ENCODE measurements at places on chromosomes 7 and 10.

DNA sequence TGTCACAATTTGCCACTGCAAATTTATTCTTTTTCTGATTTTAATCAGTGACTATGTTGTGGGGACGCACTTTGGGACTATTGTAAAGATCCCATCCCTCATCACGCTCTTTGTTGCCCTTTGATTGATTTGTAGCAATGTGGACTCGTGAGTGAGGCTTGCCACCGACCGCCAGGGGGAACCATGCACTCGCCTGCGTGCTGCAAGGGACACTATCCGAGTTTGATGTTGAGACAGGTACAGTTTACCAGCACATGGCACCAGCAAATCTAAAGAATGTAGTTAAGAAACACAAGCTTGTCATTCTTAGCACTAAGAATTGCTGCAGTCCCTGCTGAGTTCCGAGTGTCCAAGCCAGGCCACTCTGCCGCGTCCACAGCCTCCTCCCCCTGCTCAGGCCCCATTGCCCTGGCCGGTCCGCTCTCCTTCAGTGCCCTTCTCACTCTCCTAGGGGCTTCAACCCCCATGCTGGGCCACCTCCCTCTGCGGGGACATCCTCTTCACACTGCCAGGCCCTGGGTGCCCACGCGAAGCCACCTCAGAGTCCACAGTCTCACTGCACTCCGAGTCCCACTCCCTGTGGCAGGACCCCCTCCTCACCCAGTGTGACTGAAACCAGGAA, 2.0 kb upstream of the SFTPA2 start:
- peak; percentile 45 for DNase-seq

DNA sequence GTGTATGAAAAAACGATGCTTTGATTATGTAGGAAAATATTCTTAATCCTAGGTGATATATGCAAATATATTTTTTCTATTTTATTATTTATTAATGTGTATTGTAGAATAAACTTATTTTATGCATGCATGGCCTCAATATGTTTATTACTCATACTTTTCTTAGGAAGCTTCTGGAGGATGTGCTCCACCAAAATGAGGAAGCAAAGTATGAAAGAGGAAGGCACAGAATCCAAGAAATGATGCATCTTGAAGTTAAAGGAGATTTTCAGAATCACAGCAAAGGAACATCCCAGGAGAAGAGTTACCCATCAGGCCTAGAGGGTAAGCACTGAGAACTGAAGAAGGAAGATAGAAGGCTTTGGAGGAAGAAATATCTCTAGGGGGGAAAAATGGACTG, 35.0 kb upstream of the MRPS16 start:
- no peak for DNase-seq

DNA sequence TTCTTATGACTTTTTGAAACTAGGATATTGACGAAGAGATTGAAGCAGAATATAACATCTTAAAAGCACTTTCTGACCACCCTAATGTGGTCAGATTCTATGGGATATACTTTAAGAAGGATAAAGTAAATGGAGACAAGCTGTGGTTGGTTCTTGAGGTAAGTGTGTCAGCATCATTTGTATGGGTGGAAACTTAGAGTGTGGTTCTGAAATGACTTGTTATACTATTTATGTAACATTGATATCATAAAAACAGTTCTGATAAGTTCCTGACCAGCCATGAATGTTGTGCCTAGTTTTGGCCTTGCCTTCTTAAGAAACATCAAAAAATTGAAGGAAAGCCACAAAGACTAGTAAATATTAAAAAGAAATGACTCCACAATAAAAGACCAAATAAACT, 20.8 kb downstream of the MYO3A start:
- no peak for DNase-seq

DNA sequence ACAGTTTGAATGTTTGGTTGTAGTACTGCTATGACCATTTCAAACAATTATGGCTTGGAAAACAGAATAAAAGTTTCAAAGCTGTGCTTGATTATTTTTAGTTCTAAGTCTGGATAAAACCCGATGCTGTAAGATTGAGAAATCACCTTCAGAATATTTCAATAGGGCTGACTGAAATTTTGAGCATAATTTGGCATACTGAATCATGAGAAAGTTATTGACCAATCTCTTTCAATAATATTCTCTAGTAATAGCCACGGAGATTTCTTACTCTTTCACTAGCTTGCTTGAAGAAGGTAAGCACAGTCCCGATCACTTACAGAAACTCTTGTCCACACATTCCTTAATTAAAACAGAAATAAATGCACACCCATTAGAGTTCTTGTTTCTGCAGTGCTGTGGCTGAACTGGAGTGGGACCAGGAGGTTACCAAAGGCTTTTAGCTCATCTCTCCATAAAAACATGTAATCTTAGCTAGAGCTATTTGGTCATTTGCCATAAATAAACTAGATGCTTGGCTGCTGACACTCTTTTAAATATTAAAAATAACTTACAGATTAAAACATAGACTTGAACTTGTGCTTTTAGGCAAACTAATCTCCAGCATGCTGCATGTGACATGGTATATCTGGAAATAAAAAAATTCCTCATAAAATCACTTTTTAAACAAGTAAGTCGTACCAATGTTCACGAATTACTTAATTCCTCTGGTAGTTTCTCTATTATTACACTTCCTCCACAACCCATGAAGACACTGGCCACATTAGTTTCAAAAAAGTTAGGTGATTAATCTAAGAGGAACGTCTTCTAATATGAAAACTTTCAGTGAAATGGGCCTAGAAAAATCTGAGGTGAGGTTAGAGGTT, 97.8 kb downstream of the AGMO start:
- DNase-seq: no peak

DNA sequence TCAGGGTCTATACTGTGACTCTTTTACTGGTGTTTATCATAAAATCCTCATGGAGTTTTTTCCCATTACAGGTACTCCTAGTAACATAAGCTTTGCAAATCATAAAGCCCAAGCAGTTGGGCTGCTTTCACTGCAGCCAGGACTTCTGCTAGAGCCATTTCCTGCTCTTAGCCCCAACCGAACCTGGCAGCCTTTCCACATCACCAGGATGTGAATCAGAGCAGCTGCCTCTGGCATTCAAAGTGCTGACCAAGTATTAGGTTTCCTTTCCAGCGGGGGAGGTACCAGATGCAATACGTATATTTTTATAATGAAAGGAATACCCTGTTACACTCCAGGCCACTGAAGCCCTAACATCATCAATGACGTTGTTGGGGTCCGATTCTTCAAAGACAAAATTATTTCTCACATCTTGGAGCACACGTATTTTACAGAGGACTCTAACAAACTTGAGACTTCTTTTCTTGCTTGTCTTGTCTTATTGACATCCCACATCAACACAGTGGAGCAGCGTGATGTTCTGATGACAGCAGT, 3.6 kb upstream of the HTR5A start:
- no peak for DNase-seq

- DNase-seq: no peak
These were observed 786.7 kb upstream of the GHITM start for GRCh38 chr10:83352588-83352987.

- DNase-seq: no peak
These were observed 7.4 kb downstream of the TAS2R40 start for GRCh38 chr7:143229054-143229790.

DNA sequence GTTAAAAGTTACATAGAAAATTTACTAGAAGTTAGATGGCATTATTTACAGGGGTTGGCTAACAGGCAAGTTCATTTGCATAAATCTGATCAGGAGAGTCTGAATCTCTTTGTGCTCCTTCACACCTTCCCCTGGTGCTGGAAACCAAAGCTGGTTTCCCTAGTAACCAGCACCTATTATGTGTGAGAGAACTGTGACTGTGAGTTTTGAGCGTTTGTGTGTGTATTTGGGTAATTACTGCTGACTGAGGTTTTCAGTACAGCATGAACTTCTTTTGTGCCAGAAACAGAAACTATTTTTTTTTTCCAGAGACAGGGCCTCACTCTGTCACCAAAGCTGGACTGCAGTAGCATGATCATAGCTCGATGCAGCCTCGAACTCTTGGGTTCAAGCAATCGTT, 10.3 kb upstream of the IFIT1B start:
- no peak for DNase-seq

DNA sequence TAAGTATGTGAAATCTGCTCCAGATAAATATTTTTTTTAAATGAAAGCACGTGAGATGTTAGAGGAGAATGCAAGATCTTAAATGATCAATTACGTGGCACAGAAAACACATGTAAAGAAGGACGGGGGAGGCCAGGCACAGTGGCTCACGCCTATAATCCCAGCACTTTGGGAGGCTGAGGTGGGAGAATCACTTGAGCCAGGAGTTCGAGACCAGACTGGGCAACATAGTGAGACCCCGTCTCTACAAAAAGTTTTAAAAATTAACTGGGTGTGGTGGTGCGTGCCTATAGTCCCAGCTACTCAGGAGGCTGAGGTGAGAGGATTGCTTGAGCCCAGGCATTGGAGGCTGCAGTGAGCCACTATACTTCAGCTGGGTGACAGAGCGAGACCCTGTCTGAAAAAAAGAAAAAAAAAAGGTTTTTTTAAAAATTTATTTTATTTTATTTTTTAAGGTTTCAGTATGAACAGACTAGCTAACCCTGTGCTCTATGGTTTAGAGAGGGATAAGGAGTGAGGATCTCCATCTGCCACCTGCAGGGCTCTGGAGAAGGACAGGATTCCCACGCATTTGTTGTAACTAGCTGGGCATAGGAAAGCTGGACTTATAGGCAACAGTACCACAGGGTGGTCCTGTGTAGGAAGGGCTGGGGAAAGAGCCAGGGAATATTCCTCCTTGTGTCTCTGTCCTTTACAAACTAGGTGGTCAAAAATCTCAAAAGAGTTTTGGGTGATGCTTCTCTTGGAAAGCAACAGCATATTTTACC, 113.2 kb downstream of the SPAG6 start:
- DNase-seq: no peak

DNA sequence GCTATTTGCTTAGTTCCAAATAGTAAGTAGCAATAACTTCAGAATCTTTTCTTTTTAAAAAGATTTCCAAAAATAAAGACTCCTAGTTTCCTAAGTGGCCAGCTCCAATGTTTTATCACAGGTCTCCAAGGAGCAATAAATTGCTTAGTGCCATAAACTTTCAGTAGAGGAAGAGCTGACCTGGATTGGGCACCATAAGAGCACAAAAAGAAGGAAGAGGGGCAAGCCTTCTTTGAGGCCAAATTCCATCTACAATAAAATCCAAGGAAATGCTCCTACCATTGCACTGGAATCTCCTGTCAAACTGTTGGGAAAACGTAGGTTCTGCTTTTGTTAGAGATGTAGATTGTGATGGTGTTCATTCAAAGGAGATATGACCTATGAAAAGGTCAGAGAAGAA, 64.0 kb downstream of the DENND2A start:
- no peak for DNase-seq

GRCh38 chr10:30026578-30026977, 32.8 kb downstream of the JCAD start:
- no peak for DNase-seq

DNA sequence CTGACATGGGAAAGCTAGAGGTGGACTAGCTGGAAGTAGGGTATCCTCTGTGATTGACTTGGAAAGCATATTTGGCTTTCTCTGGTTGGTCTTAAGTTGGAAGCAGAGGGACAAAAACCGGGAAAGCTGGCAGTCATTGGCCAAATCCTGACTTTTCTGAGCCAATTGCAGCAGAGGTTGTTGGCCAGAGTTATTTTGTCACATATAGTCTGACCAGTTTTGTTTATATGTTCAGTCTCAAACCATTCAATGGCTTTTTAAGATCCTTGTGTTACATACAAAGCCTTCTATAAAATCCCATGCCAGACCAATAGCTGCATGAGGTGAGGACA, 6.3 kb downstream of the CFAP69 start:
- DNase-seq: no peak

- DNase-seq: no peak
These were observed 99.9 kb downstream of the GPR26 start for GRCh38 chr10:123766012-123766411.

DNA sequence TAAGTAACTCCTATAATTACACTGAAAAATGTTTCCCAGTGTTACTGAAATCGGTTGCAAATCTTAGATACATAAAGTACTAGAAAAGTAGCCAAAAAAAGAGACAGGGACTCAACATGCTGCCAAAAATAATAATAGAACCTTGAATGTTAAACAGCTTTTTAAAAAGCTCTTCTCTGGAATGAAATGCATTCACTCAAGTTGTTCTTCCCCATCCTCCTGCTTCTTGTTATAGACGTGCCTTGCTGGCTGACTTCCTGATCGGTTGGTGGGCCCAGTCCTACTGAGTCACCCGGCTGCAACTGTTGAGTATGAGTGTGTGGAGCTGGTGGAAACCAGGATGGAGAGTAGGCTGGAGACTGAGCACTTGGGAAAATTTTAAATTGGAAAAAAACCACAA, 30.6 kb upstream of the RAPGEF5 start:
- DNase-seq: no peak

DNA sequence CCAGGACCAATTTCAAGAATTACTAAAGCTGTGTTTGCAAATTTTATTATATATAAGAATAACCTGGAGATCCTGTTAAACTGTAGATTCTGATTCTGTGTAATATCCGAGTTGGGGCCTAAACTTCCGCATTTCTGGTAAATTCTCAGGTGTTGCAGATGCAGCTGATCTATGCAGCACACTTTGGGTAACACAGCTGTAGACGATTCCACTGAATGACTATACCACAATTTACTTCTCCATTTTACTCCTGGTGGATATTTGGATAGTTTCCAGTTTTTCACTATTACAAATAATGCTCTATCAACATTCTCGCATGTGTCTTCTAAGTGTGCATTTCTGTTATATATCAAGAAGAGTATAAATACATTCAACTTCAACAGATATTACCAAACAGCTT, 7.5 kb downstream of the GDI2 start:
- no peak for DNase-seq

DNA sequence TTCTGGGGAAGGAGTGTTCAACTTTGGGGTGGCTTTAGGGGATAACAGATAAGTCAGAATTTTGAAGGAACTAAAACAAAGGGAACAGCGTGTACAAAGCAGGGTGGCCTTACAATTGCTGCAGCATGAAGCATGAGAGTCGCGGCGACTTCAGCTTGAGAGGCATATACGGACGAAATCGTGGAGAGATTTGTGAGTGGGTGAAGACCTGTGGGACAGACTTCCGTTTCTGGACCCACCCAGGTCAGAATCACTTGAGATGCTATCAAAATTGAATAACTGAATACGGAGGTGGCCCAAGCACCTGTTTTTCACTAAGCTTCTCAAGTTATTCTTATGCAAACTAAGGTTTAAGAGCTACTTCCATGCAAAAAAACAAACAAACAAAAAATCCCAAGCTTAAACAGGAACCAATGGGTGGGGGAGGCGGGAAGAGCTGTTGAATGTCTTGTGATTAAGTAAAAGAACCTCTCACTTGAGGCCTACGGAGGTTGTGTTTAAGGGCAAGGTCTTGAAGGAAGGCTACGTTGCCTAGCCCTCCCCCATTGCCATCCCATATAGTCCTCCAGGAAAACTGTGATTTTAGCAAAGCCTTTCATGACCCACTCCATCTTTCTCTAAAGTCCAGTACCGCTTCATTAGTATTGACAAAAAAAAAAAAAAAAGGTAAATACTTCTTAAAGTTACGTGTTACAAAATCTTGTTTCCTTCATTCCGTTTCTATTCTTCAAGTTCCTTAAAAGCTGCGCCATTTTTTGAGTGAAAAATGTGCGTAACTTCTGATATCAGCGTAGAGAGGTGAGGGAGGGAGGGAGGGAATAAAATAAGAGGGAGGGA, 1.3 kb upstream of the TRIM24 start:
- no peak for DNase-seq
